ENCODE measurements at places on chromosomes 2 and 18. TPM values are rescaled to one million over a fixed set of nuclear protein-coding genes. Genes with fewer than 3 reads are reported as not detected.

The MAIP1 gene
- total RNA-seq: 28.6 TPM

The STAMBP gene
- 64.8 TPM for total RNA-seq

GRCh38 chr18:76056471-76057110, 438.5 kb downstream of the ZNF516 start:
- DNase-seq: no peak

GRCh38 chr2:162586311-162586710, 242.4 kb downstream of the GCA start:
- no peak for DNase-seq

DNA sequence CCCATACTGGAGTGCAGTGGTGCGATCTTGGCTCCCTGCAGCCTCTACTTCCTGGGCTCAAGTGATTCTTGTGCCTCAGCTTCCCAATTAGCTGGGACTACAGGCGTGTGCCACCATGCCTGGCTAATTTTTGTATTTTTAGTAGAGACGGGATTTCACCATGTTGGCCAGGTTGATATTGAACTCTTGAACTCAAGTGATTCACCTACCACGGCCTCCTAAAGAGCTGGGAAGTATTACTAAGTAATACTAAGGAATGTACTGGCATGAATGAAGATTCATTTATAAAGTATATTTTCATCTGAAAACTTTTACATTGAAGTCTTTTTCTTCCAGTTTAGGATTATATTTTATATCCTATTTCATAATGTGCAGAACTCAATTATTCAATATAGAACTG, 38.1 kb downstream of the NUP35 start:
- DNase-seq: no peak

DNA sequence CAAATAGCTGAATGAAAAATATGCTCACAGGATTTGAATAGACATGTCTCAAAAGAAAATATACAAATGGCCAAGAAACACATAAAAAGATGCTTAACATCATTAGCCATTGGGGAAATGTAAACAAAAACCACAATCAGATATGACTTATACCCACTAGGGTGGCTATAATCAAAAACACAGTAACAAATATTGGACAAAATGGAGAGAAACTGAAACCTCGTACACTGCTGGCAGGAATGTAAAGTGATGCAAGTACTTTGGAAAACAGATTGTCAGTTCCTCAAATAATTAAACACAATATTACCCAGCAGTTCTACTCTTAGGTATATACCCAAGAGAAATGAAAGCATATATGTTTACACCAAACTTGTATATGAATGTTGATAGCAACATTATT, 213.0 kb downstream of the PHLPP1 start:
- peak; percentile 8 for DNase-seq

The SOWAHC gene
- 2.7 TPM for total RNA-seq

DNA sequence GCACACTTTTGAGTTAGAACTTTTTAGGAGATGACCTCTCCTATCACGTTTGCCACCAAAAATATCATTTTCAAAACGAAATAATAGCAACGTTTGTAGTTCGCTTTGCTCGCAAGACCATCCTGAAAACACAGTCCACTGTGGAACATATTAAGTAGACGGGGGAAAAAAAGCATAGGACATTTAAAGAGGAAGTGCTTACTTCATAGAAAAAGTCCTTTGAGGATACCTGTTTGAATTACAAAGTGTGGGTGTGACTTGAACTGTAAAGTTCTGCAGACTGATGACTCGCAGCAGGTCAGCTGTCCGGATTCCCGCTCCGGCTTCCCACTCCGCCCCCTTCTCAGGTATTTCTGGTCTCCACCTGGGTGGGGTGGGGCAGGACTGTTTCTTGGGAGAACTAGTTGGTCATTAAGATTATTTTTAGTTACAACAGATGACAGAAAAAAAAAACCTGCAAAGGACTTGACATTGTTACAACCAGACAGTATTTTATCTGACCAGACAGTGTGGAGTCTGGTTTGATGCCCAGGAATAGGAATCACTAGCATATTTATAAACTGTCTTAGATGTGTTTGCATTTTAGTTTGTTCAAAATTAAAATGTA, 13.3 kb downstream of the CNOT11 start:
- no peak for DNase-seq

The SERPINB13 gene
- not detected for total RNA-seq

The BOD1L2 gene
- not detected for total RNA-seq

GRCh38 chr18:71431689-71432088, 1112.5 kb downstream of the CBLN2 start:
- DNase-seq: no peak

DNA sequence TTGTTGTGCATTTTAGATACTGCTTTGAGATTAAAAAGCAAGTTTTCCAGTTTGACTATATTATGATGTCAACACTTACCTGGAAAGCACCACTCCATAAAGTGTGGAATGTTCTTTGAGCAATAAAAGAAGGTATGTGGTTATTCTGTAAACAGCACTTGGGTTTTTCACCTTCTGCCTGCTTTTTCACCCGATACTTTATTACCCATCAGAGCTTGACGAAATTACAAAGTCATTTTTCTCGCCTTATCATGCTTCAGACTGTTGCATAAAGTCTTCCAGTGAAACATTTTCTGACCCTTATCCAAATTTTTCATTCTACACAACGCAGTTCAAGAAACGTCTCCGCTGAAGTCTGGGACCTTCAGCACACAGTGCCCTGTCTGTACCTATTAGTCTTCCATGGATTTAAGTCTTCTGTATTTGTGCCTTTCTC, 25.2 kb downstream of the CAB39 start:
- DNase-seq: no peak

The CCDC138 gene
- total RNA-seq: 8.8 TPM

DNA sequence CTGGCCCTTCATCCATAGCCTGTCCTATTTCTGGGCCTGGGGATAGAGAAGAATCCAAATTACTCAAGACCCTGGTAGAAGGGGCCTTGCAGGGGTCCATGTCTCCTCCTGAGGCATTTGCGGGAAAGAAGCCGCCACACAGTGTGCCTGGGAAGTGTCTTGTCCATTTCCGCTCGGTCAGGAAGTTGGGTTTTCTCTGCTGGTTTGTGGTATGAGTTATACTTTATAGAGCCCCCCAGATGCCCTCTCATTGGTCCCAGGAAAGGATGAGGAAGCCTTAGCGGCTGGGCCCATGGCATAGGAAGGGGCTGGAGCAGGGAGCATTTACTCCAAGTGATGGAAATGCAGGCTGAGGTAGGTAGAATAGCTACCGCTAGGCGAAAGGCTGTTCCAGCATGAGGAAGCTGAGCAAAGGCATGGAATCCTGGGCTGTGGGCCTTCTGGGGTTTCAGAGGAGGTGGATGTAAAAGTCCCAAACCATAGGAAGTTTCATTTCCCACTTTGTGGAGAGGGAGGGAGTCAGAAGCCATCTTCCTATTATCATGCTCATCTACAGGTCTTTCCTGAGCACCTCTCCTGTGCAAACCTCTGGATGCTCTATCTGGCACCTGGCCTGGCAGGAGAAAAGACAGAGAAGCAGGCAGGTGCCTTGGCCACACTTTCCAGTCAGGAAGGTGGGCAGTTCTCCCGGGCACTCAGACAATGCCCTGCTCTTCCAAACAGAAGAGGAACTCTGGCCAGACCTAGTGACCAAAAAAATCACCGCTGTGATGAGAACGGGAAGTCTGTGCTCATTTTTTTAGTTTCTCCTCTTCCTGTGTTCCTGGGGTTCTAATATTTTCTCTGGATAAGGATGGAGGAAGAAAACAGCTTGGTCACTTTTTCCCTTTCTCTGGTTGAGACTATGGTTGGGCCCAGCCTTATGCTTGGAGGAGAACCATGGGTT, 2.6 kb upstream of the CD207 start:
- DNase-seq: no peak

DNA sequence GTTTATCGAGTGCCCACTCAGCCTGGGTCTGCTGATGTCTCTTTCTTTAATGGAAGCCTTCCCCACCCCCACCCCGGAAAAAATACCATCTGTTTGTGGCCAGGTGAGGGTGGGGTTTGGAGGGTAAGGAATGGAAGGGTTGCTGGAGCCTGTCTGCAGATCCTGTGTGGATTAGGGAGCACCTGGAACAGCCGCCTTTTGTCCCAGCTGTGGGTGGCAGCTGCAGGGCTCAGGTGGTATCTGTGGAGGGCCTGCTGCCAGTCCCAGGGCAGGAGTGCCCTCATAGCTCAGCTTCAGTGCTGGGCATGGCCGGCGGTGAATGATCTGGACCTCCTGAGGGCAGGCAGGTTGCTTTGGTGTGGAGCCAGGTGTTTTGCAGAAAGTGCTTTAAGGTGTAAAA, 45.3 kb downstream of the IMPA2 start:
- no peak for DNase-seq

All from H4 (cell line).